Naive thymus-derived CD8-positive, alpha-beta T cell (primary cell): ENCODE measurements at places on chromosomes 4 and X.

DNA sequence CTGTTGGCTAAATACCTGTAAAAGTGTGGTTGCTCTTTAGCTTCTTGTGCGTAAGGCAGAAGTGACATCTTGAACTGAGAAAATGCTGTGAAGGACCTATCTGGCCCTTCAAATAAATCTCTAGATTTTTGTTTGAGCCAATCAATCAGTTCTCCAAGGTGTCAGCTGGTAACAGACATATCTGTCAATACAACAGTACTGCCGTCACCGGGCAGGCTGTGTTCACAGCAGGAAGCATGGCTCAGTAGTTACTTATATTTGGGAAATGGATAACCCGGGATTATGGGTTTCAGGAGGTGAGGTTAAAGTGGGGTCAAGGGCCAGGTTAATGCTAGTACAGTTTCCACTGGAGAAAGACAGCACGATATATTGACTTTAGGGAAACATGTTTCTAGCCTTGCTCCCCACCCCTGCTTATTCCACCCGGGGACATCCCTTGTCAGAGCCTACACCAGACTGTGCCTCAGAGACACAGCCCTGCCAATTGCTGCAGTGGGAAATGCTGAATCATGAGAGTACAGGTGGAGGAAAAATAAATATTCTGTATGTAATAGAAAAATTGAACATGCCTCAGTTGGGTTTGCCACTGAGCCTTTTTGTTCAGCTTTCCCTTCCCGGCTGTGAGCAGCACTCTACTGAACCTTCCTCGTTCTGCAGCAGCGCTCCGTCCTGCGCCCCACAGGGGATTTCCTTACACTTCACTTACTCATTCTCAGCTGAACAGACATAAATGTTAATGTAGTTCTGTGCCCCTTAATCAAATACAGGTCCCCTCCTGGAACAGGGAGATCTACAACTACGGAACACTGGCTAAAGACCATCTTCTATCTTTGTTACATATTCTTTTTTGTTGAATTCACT lies 121.1 kb downstream of the MGST2 start:
- DNase-seq: no peak

DNA sequence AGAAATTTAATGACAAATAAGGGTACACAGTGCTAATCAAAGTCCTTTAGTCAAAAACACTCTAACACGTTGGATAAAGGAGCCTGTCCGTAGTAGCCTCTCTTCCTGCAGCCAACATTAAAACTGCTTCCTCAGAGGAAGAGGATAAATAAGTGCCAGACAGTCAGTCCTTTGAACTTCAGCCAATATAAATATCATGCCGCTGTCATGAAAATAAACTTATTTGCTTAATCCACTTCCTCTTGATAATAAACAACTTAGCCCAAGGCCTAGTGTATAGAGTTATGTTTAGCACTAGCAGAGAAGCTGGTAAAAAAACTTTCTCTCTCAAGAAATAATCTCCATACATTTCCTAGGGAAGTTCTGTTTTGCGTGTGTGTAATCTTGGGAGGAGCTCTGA lies 196.7 kb downstream of the HS3ST1 start:
- DNase-seq: no peak

GRCh38 chr4:121484633-121485032 lies 103.8 kb upstream of the QRFPR start:
- DNase-seq: no peak

- DNase-seq: no peak
These were observed 190.7 kb downstream of the RPA4 start for GRCh38 chrX:97074400-97074799.

DNA sequence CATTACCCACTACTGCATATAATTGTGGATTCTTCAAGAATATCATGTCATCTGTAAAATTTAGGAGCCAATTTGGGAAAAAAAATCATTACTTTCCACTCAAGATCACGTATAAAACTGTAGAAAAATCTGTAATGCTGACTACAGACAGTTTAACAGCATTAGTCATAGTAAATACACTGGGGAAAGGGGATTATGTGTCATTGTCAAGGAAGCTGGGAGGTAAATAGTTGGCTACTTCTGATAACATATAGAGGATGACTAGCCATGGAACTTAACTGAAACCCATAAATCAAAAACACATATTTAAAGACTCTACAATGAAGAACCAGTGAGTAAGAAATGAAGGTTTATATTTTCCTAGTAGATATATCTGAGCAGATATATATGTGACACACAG lies 1666.4 kb upstream of the IGFBP7 start:
- no peak for DNase-seq

GRCh38 chrX:103656617-103657016 lies 27.8 kb downstream of the TCEAL1 start:
- DNase-seq: no peak

DNA sequence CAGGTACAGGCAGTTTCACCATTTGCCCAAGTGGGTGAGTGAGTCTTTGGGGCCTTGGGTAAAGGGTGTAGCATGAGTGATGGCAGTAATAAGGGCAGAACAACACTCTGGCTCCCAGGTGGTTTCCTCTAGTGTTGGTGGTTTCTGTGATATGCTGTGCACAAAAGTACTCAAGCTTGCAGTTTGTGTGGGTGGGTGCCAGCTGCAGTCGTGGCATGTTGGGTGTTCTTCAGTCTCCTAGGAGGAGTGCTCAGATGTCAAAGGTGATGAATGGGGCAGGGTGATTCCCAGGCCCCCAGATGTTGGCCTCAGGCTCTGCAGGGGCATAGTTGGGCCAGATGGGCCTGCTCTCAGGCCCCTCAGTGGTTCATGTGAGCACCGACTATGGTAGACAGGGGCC lies 166.1 kb upstream of the KLF8 start:
- no peak for DNase-seq

- no peak for DNase-seq
These were observed 84.8 kb downstream of the TSPAN7 start for GRCh38 chrX:38646129-38646528.

GRCh38 chrX:2533424-2533823 lies 32.6 kb upstream of the DHRSX start:
- no peak for DNase-seq
